NCI-H2107 (cell line): ENCODE measurements at places on chromosomes 4 and X.

- DNase-seq = no peak
Measured at GRCh38 chrX:80648023-80648422, 161.7 kb downstream of the BRWD3 start.

DNA sequence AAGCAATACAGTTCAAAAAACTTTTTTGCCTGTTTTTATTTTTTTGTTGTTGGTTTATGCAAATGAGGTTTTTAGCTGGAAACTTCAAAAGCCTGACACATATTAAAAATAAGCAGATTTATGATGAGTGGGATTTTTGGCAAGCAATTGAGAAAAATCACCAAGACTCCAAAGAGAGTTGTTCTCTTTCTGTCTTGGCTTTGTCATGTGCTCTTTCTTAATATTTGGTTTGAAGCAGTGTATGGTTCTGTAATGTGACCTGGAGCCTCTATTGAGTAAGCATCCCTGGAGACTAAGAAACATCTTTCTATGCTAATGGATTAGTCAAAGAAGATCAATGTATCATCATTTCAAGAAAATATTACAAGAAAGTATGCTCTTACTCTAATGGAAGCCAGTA is 11.7 kb downstream of the TRIM2 start:
- no peak for DNase-seq

DNA sequence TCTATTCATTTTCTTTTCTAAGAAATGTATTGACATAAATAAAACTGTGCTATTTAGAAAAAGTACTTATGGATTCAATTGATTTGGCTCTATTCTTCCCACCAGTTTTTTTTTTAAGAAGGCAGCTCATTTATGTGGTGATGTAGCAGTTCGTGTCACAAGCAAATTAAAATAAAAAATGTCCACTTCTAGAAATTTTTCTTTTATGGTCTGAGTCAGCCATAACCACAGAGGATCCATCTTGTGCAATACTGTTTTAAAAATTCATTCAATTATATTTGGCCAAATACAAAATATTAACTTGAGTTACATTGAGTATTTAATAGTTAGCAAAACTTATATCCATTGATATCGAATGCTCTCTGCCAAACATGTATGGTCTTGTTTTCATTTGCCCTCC is 207.9 kb upstream of the FAT1 start:
- no peak for DNase-seq

DNA sequence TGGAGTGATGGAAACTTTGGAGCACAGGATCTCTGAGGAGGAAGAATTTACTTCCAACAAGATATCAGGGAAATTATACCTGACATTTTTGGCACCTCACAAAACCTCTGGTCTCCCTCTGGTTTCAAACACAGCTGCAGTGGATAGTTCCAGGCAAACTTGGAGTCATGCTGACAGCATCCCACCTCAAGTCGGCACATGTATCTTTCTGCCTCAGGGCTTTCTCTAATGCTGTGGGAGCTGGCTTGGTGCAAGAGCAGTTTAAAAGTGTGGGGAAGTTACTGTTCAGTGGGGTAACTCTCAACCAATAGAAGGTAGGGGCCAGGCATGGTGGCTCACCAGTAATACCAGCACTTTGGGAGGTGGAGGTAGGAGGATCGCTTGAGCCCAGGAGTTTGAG is 207.1 kb upstream of the NHS start:
- no peak for DNase-seq

DNA sequence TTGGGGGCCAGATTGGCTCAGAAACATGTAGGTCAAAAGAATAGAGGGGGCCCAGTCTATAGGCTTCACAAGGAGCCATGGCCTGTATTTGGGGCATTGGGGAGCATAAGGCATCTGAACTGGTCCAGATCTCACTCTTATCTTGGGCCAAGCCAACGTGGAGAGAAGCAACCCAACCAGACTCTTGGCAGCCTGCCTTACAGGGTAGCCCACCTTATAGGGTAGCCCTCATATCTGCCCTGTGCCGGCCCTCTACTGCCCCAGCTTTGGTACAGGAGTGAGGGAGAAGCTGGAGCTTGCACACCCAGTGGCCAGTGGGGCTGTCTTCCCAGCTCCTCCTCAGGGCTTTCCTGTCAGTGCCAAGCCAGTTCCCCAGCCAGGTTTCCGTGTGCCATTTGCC is 142.2 kb downstream of the AMMECR1 start:
- DNase-seq = no peak

GRCh38 chrX:17931855-17932254 is 70.8 kb upstream of the RAI2 start:
- DNase-seq = no peak

GRCh38 chr4:110248831-110249253 is 50.4 kb upstream of the ELOVL6 start:
- no peak for DNase-seq

DNA sequence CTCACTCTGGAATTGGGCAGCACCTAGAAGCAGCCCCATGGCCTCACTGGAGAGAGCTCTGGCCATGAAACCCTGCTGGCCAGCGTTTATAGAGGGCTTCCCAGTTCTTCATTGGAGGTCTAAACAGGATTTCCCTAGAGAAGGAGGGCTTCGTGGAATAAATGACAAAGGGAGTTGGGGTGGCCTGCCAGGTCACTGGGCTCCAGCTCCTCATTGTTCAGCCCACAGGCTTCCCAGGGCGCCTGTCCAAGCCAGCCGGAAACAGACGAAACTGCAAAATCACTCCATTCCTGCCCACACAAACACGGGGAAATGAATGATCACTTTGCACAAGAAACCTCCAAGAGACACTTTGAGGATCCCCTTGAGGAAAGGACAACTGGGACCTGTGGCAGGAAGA is 189.7 kb downstream of the TSPAN5 start:
- no peak for DNase-seq

DNA sequence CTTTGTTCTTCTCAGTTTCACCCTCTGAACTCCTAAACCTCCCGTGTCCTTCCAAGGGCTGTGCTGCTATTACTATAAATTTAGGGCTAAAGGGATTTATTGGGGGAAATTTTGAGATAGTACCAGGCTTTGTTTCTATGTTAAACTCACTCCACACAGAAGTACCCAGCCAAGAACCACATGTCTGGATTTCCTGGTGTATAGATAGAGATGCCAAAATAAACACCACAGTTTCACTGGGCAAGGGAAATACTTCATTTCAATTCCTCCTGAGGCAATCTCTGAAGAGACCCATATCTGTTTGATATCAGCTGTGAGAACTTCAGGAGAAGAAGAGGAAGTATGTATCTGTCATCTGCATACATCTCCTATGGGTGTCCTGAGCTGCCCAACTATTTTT is 21.7 kb upstream of the CLNK start:
- DNase-seq = no peak

GRCh38 chr4:183788308-183788905 is 116.7 kb upstream of the STOX2 start:
- DNase-seq = no peak
